CD4-positive, alpha-beta memory T cell (primary cell): ENCODE measurements at places on chromosomes 13 and 19. TPM values are rescaled to one million over a fixed set of nuclear protein-coding genes. Genes with fewer than 3 reads are reported as not detected.

Gene ATP7B
- total RNA-seq = 0.97 TPM

Gene ELAVL3
- not detected for total RNA-seq

DNA sequence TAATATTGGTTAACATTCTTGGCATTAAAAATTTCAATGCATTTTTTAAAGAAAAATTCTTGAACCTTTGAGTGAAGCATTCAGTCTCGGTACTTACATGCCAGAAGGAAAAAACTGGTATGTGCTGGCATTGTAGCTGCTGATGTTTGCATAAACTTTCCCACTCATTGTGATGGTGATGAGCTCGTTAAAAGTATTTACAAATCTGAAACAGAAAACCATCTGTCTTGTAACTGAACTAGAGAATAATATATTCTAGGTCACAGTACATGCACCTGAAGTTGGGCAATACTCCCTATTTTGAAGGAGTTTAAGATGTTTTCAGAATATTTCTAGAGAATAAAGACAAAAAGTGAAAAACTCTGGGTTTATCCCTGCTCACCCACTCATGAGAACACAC is 64.1 kb downstream of the SLC15A1 start:
- no peaks in the 10 kb centered on the region for H3K27me3 ChIP-seq
- H3K4me1 ChIP-seq = no peaks in the 10 kb centered on the region
- DNase-seq = no peak

- no peaks in the 10 kb centered on the region for H3K27me3 ChIP-seq
- DNase-seq = no peak
- no peak overlapping the region for H3K4me3 ChIP-seq
- H3K36me3 ChIP-seq = no peaks in the 10 kb centered on the region
These were observed 393.8 kb downstream of the ITGBL1 start for GRCh38 chr13:101846249-101846648.

DNA sequence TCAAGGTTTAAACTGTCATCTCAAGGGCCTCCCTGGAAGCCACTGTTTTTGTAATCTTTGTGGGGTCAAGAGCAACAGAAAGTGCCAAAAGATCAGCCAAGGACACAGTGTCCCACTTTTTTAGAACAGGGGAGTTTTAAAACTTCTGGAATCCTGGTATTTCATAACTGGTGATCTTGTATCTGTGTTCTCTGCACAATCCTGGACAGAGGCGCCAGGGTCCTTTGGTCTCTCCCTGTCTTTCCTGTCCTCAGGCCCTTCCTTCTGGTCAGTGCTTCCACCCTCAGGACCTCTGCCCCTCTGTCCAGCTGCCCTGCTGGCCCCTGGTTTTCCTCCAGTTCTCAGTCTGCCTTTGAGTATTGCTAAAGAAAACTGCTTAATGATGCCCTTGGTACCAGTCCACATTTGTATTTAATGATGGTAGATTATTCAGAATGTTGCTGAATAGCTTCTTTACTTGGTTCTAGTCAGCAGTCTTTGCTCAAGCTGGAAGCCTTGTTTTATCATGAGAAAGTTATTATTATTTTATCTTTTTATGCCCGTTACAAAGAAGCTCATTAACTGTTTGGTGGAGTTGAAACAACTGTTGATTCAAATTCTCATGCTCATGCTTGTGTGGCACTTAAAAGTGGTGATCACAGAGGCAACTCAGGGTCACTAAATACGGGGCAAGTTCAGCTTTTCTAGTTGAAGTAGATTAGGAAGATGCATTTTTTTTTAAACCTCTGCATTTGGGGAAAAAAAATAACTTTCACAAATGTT is 47.5 kb downstream of the WASF3 start:
- H3K27ac ChIP-seq = no peak overlapping the region
- no peaks in the 10 kb centered on the region for H3K36me3 ChIP-seq

- H3K27me3 ChIP-seq = no peaks in the 10 kb centered on the region
- no peak for DNase-seq
- H3K4me1 ChIP-seq = peaks cover 5% of the 10 kb centered on the region
- H3K36me3 ChIP-seq = no peaks in the 10 kb centered on the region
- H3K4me3 ChIP-seq = no peak overlapping the region
These were observed 2.2 kb downstream of the FCER2 start for GRCh38 chr19:7699417-7700401.

DNA sequence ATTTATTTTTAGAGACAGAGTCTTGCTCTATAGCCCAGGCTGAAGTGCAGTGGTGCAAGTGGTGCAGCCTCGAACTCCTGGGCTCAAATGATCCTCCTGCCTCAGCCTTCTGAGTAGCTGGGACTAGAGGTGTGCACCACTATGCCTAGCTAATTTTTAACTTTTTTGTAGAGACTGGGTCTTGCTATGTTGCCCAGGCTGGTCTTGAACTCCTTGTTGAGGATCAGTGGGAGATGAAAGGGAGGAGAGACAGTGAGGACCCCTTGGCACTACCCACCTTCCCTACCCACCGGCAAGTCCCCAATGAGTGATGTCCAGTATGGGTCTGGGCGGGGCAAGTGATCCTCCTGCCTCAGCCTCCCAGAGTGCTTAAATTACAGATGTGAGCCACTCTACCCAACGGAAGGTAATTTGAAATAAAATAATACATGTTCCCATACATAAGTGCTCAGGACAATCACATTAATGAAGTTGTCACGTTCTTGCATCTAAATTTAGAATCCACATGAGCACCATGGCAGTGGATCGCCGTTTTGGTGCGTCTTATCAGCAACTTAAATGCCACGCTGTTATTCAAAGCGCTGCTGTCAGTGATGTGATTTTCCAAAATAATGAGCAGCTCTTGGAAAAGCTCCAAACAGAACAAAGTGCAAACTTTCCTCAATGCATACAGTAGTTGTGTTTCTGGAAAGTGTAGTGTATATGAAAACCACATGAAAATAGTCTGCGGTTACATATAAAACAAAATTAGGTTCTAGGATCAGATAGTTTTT is 5.9 kb upstream of the ARL11 start:
- H3K27me3 ChIP-seq = no peaks in the 10 kb centered on the region
- H3K4me1 ChIP-seq = no peaks in the 10 kb centered on the region
- no peak for DNase-seq
- no peak overlapping the region for H3K4me3 ChIP-seq
- no peak overlapping the region for H3K27ac ChIP-seq

DNA sequence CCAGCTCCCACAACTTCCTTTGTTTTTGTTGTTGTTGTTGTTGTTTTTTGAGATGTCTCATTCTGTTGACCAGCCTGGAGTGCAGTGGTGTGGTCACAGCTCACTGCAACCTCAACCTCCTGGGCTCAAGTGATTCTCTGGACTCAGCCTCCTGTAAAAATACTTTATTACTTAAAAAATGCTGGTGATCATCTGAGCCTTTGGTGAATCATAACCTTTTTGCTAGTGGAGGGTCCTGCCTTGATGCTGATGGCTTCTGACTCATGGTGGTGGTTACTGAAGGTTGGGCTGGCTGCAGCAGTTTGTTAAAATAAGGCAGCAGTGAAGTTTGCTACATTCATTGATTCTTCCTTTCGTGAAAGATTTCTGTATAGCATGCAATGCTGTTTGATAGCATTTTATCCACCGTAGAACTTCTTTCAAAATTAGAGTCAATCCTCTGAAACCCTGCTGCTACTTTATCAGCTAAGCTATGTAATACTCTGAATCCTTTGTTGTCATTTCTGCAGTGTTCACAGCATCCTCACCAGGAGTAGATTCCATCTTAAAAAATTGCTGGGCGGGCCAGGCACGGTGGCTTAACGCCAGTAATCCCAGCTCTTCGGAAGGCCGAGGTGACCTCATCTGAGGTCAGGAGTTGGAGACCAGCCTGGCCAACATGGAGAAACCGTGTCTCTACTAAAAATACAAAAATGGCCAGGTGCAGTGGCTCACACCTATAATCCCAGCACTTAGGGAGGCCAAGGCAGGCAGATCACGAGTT is 18.0 kb downstream of the ARHGAP35 start:
- no peak overlapping the region for H3K27ac ChIP-seq
- no peaks in the 10 kb centered on the region for H3K4me1 ChIP-seq
- no peak overlapping the region for H3K4me3 ChIP-seq
- no peak for DNase-seq

- H3K27ac ChIP-seq = no peak overlapping the region
- H3K36me3 ChIP-seq = no peaks in the 10 kb centered on the region
- no peak for DNase-seq
- H3K4me1 ChIP-seq = no peaks in the 10 kb centered on the region
- H3K27me3 ChIP-seq = no peaks in the 10 kb centered on the region
These were observed 79.7 kb downstream of the PEG3 start for GRCh38 chr19:56760842-56761241.

DNA sequence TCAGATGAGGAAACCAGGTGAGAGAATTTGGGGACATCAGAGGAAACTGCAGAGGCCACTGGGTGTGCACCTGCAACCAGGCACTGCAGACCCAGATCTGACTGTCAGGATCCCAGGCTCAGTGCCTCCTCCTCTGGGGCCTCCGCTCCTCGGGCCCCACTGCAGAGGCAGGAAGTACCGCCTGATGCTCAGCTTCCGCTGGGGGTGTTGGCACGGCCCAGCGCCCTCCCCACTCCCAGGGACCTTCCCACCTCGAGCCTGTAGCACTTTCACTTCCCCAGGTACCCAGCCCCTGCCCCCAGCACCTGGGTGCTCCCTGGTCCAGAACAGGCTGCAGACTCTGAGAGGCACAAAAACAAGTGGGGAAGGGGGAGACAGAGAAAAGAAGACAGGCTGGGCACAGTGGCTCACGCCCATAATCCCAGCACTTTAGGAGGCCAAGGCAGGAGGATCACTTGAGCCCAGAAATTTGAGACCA is 1.4 kb upstream of the CD37 start:
- DNase-seq = peak; percentile 85
- peaks cover 7% of the 10 kb centered on the region for H3K36me3 ChIP-seq

- no peaks in the 10 kb centered on the region for H3K27me3 ChIP-seq
- DNase-seq = no peak
- H3K36me3 ChIP-seq = no peaks in the 10 kb centered on the region
- H3K4me3 ChIP-seq = no peak overlapping the region
- H3K27ac ChIP-seq = no peak overlapping the region
- no peaks in the 10 kb centered on the region for H3K4me1 ChIP-seq
These were observed 119.2 kb upstream of the MLNR start for GRCh38 chr13:49100637-49101570.

DNA sequence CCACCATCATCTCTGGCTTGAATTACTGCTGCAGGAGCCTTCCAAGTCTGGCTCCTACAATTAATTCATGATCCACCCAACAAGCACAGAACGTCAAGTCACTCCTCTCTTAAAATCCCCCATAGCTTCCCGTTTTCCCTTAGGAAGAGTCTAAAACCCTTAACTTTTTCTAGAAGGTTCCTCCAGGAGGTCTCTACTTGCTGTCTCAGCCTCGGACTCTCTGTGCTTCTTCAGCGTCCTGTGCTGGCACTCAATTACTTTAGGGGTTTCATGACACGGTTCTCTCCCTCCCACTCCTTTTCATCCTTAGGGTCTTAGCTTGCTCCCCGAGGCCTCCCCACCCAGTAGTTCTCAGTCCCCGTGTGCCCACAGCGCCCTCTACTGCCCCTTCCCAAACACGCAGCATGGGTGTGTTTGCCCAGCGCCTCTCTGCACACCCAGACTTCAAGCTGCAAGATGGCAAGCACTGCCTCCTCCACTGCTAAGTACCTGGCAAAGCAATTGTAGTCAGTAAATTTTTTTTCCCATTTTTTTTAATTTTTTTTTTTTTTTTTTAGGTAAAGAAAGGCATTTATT is 25.8 kb upstream of the MAP3K10 start:
- H3K27me3 ChIP-seq = no peaks in the 10 kb centered on the region
- H3K4me3 ChIP-seq = no peak overlapping the region
- no peak overlapping the region for H3K27ac ChIP-seq
- peak; percentile 51 for DNase-seq
- no peaks in the 10 kb centered on the region for H3K36me3 ChIP-seq

GRCh38 chr13:102598061-102598460 is 1.3 kb downstream of the TPP2 start:
- peak overlapping the region; percentile 78 for H3K4me3 ChIP-seq
- H3K27me3 ChIP-seq = no peaks in the 10 kb centered on the region
- H3K27ac ChIP-seq = peak overlapping the region; percentile 93
- no peak for DNase-seq

GRCh38 chr13:24250376-24251057 is 58.9 kb upstream of the C1QTNF9 start:
- H3K27ac ChIP-seq = peak overlapping the region; percentile 87
- peak overlapping the region; percentile 94 for H3K4me3 ChIP-seq
- H3K27me3 ChIP-seq = no peaks in the 10 kb centered on the region

GRCh38 chr13:106445996-106446395 is 89.5 kb downstream of the EFNB2 start:
- H3K4me1 ChIP-seq = no peaks in the 10 kb centered on the region
- no peak for DNase-seq
